ENCODE measurements at places on chromosomes 3 and 15.

- no peak for DNase-seq
Measured at GRCh38 chr3:126773167-126773566, 69.1 kb downstream of the CHCHD6 start.

DNA sequence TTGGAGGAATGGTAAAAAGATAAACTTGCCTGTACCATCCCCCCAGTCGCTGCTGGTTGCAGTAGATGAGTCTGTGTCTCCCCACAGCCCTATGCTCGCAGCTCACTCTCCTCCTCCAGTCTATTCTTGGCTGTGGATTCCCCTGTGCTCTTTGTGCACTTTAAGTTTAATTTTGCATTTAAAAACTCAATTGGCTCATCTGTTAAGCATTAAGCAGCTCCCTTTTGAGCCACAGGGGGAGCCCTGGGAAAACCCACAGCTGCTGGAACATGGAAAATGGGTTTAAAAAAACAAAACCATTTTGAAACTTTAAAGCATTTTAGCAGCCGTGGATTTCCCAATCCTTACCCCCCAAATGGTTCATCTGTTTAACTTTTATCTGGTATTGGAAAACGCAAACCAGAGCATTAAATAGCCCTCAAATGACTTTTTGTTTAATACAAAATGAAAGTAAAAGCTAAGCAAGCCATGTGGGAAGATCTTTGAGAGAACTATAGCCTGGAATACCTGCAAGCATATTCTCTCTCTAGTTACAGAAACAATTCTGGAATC, 536.9 kb downstream of the ZIC1 start:
- DNase-seq, result no peak

GRCh38 chr3:14227856-14228255, 49.2 kb downstream of the LSM3 start:
- DNase-seq, result no peak

GRCh38 chr15:85780225-85780985, 14.3 kb downstream of the KLHL25 start:
- no peak for DNase-seq

GRCh38 chr3:86967062-86967461, 23.9 kb downstream of the VGLL3 start:
- no peak for DNase-seq

GRCh38 chr15:83899670-83900069, 245.7 kb downstream of the ADAMTSL3 start:
- DNase-seq, result no peak

DNA sequence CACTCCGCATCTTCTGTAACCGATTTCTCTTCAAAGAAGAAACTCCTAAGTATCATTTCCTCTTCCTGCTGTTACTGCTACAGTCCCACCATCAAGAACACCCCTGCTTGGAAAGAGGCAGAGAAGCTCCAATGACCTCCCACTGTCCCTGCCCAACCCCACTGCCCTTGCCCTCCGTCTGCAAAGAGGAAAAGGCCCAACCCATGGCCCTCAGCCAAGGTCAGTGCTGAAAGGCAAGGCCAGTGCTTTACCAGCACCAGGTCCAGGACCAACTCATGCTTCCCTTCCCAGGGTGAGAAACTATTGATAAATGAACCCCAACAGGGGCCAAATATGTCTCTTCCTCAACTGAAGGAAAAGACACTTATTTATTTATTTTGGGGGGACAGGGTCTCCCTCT, 22.5 kb downstream of the FAM240A start:
- DNase-seq, result no peak

- DNase-seq, result no peak
Measured at GRCh38 chr3:78994174-78995027, 773.4 kb downstream of the ROBO1 start.

- DNase-seq, result no peak
Measured at GRCh38 chr3:188458756-188459155, 304.8 kb downstream of the LPP start.

- no peak for DNase-seq
Measured at GRCh38 chr3:183296944-183297343, 43.9 kb downstream of the B3GNT5 start.

- DNase-seq, result no peak
Measured at GRCh38 chr15:54289590-54290136, 311.4 kb downstream of the UNC13C start.

GRCh38 chr3:48427630-48427962, 2.3 kb downstream of the PLXNB1 start:
- DNase-seq, result no peak

GRCh38 chr3:108130701-108131474, 40.1 kb upstream of the CD47 start:
- no peak for DNase-seq

DNA sequence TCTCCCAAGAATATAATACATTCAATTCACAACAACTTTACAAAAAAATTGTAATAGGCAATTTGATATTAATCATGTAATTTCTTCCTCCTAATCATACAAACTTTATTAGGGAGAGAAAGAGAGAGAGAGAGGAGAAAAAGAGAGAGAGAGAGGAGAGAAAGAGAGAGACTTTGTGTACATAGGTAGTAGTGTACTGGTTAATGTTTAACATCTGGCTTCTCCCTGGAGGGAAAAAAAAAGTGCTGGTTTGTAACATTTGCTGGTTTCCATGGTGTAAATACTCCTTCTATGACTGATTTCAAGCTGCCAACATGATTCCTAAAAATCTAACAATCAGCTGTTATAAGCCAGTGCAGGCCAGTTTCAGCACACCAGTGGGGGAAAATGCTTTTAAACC, 98.0 kb upstream of the ARHGEF26 start:
- no peak for DNase-seq

All from activated CD4-positive, alpha-beta memory T cell treated with anti-CD3 and anti-CD28 coated beads, Interleukin-2, amount 10 ng/mL, durations not matched to agents 7 days and 5 days (primary cell).